ENCODE measurements at places on chromosomes 1 and 21.

DNA sequence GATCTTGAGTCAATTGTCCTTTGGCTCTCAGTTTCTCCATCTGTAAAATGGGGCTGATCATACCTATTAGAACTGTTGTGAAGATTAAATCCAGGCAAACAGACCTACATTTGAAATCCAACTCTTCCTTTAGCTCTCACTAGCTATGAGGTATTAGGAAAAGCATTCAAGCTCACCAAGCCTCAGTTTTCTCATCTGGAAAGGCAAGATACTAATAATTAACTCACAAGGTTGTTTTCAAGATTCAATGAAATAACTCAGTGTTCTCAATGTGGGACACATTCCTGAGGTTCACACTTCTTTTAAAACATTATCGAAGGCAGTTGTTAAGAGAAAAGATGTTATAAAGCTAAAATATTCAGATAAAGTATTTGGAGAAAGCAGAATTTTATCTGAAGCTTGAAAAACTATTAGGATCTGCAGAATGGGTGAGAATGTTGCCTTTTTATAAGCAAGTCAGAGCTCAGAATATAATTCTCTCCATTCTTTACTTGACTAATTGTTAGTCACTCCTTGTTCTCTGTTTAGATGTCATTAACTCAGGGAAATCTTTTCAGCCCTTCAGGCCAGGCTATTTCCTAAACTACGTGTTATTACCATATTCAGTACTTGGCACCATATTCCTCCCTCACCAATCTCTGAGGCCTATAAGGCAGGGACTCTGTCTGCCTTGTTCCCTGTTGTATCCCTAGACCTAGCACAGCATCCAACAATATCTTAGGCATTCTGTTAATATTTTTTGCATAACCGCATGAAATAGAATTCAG, 72.0 kb upstream of the VAV3 start:
- no peak for DNase-seq

GRCh38 chr1:178379807-178380206, 117.0 kb downstream of the CLEC20A start:
- DNase-seq, result no peak

DNA sequence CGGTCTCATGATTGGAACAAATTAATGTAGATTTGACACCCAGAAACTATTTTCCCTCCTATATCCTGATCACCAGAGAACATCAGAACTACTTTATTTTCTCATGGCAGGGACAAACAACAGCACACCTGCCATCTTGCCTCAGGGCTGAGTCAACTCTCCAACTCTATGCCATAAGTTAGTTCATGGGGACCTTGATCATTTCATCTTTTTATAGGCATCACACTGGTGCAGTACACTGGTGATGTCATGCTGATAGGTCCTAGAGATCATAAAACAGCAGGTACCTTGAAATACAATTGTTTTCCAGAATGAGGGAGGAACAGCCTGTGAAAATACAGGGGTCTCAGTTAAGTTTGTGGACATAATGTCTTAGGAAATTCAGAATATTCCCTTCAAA, 45.8 kb downstream of the EDN2 start:
- no peak for DNase-seq

DNA sequence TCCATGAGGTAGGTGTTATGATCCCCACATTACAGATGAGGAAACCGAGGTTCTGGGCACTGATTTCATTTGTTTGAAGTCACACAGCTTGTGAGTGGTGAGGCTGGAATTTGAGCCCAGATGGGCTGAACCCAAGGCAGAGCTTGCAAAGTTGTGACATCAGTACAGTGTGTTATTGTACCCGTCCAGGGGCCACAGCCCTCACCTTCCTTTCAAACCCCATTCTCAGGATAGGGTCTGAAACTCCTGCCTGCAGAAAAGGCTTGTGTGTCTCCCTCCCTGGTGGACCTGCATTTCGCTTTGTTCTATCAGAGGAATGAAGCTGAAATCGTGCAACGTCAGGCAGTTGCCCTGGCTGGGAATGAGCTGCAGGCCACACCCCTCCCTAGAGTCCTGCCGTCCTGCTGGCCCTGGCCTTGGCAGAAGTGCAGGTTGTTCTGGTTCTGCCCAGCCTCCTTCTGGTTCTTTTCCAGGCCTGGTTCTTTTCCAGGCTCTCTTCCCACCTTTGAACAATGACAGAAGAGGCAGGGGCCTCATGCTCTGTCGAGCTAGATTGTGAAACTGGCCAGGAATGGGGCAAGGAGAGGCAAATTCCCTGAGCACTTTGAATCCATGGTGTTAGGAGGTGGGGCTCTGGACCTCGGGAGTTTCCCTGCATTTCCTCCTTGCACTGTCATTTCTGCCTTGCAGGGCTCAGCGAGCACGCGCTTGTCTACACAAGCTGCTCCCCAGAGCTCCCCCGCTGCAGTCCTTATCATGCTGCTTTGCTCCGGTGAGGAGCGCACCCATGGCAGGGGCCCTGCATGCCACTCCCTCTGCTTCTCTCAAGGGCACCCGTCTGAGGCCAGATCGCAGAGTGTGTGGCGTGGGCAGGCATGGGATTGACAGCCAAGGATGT, 8.2 kb upstream of the MYOM3 start:
- no peak for DNase-seq

- no peak for DNase-seq
Measured at GRCh38 chr1:34784751-34785221, 3.8 kb downstream of the GJB3 start.

DNA sequence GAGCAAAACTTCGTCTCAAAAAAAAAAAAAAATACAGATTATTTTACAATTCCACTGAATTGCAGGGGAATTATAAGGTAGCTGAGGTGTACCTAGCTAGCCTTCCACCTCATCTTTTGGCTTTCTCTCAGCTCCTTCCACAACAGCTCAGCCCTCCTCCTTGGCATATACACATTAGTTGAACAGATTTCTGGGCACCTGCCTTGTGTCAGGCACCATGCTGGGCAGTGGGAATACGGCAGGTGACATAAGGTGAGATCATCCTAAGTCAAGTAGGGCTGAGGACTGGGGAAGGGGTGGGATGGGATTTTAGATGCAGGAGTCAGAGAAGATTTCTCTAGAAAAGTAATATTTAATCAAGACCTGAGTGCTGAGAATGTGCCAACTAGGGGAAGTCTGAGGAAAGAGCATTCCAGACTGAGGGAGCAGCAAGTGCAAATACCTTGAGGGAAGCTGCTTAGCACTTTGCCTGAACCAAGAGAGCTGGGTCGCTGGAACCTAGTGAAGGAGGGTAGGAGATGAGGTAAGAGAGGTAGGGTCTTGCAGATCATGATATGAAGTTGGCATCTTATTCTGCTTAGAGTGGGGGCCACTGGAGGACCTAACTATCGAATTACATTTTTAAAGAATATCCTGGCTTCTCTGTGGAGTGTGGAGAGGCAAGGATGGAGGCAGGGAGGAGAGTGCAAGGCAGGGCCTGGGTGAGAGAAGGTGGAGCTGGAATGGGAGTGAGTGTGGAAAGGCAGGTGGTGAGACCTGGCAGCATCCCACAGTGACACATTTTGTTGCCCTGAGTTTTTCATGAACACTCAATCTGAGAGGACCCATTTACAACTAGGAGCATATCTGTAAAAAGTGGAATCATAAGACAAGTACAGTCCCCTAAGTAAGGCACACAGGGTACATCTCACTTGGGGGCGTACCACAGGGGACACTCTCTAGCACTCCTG, 28.2 kb downstream of the LAMC2 start:
- DNase-seq, result no peak

- DNase-seq, result no peak
Measured at GRCh38 chr1:66282891-66283621, 250.9 kb upstream of the SGIP1 start.

GRCh38 chr1:68344208-68344607, 105.5 kb downstream of the RPE65 start:
- DNase-seq, result no peak

DNA sequence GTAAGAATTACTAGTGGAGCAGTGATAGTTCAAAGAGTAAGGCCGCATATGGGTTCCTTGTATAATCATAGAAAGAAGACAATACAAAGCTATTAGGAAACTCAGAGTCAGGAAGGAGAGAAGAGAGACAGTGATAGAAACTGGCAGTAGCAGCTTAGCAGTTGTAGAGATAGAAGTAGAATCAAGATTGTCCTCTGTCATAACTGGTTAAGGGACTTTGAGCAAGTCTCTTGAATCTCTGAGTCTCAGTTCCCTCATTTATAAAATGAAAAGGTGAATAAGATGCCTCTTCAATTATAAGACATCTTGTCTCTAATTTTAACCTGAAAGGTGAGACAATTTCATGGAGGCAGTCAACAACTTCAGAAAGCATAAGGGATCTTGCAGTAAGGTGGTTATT, 6.5 kb upstream of the RALGPS2 start:
- no peak for DNase-seq

GRCh38 chr1:86812286-86812685, 101.6 kb downstream of the SELENOF start:
- DNase-seq, result no peak

- peak; percentile 31 for DNase-seq
Measured at GRCh38 chr1:44631333-44631646, 43.0 kb downstream of the TMEM53 start.

DNA sequence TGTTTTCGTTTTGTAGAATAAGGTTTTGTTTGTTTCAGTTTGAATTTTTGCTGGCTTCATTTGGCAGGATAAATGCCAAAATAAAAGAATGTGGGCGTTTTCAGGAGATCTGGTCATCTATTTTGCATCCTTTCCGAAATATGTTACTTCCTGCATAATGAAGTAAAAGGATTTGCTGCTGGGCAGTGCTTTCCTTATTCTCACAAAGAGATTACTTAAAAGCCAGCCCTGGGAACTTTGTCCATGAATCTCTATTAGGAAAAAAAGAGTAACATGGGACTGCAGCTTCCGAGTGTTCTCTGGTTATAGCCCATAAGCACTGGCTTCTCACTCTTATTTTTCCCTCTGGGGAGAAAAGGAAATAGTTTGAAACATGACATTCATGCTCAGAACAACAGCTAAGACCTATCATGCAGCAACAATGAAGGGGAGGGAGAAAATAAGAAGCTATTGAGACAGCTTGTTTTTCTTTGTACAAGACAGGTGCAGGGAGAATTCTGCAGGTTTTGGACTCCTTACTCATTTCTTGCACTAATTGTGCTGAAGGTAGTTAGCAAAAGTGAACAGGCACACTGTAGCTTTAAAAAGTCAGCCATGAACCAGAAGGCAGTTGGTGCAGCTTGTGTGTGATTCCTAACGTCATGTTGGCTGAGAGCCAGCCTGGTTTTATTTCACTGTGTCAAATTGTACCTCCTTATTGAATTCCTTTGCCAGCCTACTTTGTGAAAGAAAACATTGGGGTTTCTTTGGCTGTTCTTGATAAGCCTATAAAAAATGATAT, at the start of gene SAMD13:
Gene SAMD13 (plus strand): TSS at position 705 of the 781 bp plus-strand sequence. CDS start 1,527 bp downstream, outside the sequence.
- peak; percentile 85 for DNase-seq

DNA sequence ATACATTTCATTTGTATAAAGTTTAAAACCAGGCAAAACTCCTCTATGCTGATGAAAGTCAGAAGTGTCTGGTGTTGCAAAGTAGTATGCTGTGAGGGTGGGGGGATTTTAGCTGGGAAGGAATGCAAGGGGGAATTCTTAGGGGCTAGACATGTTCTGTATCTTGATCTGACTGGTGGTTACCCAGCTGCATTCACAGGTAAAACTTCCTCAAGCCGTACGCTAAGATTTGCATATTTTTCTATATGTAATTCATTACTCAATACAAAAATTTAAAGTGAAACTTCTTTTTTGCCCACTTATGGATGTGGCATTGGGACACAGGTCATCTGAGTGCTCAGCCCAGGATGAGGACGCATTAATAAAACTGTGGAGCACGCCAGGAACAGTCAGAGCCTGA, 323.3 kb downstream of the PAPPA2 start:
- no peak for DNase-seq

DNA sequence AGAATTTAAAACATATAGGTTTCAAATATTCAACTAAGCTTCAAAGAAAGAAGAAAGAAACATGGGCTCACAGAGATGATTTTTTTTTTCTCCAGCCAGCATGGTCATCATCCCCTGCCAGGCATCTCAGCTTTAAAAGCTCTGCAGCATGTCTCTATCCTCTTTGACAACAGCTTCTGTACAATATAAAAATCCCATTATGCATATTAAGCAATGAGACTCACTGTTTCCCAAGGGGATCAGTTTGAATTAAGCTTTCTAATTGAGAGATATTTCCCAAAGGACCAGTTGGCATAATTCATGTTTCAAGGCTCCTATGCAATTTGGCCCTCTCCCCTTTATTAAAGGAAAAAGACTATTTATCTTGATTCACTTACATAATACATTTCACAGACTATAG, 220.3 kb downstream of the GRIK1 start:
- no peak for DNase-seq

- no peak for DNase-seq
Measured at GRCh38 chr1:28790377-28791035, 21.5 kb upstream of the OPRD1 start.

- DNase-seq, result peak; percentile 79
Measured at GRCh38 chr1:174743654-174744561, 255.8 kb upstream of the CACYBP start.

GRCh38 chr1:31239653-31240241, at the start of gene NKAIN1:
NKAIN1 (minus strand) TSS chr1:31239887; CDS start chr1:31239547, 340 bp downstream.
- DNase-seq, result peak; percentile 28

- DNase-seq, result no peak
Measured at GRCh38 chr21:45799765-45800338, 156.3 kb downstream of the PCBP3 start.

DNA sequence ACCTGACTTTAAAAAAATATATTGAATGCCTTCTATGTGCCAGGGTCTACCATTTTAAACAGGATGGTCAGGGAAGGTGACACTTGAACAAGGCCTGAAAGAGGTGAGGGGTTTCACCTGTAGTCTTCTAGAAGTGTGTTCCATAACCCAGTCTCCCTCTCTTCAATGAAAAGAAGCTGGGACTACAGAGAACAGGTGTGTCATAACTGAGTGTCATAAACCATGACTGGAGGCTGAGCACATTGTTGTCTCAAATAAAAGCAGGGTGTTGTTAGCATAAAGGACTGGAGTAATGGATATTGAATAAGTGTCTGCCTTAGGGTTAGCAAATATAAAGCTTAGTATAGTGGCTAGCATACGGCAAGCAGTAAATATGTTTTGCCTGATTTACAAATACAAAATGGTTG, 65.4 kb downstream of the SYDE2 start:
- DNase-seq, result peak; percentile 75

- DNase-seq, result no peak
Measured at GRCh38 chr1:24486331-24487065, 16.1 kb upstream of the RCAN3 start.

DNA sequence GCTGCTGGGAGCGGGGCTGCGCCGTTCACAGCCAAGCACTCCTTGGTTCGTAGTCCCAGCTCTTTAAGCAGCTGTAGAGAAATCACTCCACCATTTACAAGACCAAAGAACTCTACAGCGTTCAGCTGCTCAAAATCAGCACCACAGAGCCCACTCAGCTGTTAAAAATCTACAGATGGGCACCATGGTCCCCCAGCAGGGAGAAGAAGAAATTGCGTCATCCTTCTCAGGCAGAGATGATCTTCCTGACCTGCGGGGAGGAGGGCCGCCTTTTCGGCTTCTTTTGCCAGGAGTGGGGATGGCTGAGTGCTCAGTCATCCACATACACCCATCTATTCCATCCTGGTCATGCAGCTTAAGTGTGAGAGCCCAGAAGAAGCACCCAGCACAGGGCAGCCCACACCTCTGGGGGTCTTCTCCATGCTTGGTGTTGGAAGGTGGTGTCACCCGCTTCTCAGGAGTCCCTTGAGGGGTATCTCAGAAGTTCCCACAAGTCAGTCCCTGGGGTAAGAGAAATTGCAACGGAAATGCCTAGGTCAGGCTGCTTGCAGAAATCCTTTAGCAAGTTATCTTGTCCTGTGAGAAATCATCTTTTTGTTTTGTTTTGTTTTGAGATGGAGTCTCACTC, 163.8 kb downstream of the NPHP4 start:
- DNase-seq, result no peak

- DNase-seq, result no peak
Measured at GRCh38 chr21:45551316-45551715, 9.1 kb upstream of the SLC19A1 start.

GRCh38 chr1:72483846-72484357, 201.6 kb upstream of the NEGR1 start:
- DNase-seq, result no peak

All from NCI-H1105 treated with DMSO at 0.1 percent for 48 hours (cell line).